Hematopoietic multipotent progenitor cell treated with erythropoietin and hydrocortisone succinate and interleukin-3 and kit ligand, for 17 days (in vitro differentiated cells): ENCODE measurements at places on chromosomes 5 and 9.

DNA sequence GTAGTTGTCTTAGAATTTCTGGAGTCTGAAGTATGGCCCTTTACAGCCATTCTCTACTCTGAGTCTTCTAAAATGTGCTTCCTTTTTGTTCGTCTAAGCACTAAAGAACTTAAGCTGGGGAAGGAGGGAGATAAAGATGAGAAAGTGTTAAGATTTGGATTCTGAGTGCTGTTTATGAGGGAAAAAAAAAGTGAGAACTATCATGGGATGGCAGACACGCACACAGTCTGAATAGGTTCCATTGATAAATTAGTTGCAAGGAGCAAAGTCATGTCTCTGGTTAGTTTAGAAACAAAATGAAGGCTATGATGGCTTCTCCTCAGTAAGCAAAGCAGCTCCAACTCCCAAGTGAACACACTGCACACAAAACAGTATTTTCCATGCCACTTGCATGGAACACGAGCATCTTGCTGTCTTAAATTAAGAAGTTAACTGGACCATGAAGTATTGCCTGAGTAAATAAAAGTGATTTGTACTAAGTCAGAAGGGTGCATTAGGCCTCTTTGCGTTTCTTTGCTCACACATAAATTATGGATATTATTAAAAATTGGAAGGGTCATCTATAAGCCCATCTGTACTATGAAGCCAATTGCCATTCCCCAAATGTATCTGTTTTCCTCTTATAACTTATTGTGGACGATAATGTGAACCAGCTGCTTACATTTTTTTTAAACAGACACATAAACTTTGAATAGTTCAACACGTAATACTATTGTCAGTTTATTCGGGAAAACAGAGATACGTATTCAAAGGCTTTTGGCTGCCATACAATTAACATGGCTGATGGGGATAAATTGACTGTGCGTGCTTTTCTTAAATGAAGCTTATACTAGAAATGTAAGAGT lies 199.3 kb downstream of the SGCD start:
- DNase-seq, result no peak

GRCh38 chr9:21362287-21362686 lies 5.6 kb downstream of the IFNA13 start:
- no peak for DNase-seq

DNA sequence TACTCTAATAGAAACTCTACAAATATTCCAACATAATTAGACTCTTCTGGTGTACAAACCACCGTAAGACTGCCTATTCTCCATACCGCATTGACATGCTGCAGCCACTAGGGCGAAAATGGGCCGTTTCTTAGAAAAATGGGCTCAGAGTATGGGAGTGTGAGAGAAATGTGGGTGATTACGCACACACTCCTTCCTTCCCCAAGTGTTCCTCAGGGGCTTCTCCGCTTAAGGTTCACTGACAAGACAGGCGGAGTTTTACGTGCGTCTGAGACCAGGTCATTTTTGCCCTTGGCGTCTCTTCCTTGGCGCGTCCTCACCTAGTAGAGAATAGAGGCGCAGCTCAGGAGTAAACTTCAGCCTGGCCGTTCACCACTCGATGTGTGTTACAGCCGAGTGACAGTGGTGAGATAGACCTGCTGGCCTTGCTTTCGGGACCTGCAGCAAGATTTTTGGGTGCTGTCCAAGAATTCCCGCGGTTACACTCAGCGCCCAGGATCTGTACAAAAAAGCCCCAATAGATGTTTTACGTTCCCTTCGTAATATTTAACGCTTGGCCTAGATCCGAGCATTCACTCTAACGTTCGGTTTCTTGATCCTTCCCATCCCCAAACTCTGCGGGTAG lies 1.8 kb upstream of the NTRK2 start:
- DNase-seq, result no peak

GRCh38 chr9:132806723-132807421 lies 71.2 kb downstream of the AK8 start:
- DNase-seq, result no peak

DNA sequence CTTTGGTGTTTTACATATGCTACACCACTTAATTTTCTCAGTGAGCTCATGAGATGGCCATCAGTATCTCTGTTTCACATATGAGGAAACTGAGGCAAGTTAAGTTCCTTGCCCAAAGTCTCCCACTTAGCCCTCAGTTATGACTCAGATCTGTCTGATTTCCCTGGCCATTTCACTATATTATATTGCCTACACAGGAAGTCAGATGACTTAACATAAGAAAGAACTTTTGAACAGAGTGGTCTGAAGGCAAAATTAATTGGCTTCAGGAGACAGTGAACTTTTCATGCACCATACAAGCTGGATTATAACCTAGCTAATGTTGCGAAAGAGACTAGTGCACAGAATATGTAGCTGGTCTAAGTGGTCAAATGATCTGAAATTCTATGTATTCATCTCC lies 221.6 kb downstream of the NFIB start:
- DNase-seq, result no peak

DNA sequence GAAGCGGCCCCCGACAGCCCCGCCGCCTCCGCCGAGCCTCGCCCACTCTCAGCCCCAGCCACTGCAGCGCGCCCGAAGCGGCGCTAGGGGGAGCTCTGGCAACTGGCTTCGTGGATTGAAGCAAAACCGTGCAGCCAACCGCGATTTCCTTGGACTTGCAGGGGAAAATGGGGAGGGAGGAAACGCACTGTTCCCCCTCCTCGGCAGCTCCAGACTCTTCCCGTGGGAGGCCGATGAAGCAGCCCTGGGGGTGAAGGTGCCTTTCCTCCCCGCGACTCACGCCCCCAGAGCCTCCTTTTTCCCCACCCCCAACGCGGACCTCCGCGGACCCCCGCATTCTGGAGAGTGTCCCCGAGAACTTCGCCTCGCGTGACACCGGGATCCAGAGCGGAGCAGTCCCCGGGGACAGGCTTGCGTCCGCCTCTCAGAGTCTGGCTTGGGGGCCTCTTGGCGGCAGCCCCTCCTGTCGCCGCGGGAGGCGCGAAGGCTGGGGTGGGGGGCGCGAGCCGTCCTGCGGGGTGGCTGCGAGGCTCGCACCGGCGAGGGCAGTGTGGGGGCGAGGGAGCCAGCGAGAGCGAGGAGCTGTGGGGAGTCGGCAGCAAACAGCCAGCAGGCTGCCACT lies 3.8 kb downstream of the IER5L start:
- peak; percentile 53 for DNase-seq

DNA sequence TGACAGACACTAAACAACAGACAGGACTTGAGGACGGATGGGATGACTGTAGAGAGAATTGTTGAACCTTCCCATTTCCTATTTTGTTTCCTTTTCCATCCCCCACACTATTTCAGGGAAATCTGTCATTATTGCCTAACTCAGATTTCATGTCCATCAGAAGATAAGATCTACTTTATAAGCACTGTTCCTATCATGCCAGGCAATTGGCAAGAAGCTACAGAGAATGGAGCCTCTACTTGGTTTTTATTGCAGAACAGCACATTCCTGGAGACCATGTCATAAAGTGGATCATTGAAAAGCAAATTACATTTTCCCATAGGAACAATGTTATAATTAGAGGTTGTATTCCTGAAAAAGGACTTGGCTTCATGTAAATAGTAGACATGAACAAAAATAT lies 173.7 kb upstream of the KIF2A start:
- no peak for DNase-seq

- DNase-seq, result no peak
Measured at GRCh38 chr5:115661101-115661500, 35.3 kb upstream of the TMED7 start.

GRCh38 chr5:16812911-16813310 lies 123.2 kb downstream of the MYO10 start:
- no peak for DNase-seq

DNA sequence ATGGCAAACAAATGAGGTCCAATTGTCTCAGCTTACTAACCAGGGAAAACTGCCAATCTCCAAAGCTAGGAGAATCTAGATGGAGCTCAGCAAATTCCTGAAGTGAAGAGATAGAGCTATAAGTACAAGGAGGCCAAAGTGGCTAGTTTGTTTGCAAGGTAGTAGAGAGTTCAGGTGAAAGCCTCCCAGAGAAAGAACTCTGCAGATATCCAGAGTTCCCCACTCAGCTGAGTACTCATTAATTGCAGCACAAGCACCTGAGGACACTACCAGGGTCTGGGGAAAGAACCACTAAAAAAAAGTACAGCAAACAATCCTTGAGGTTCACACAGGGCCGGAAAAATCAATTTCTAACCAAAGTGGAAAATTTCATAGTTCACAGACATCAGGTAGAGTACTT lies 250.9 kb downstream of the TMEM232 start:
- no peak for DNase-seq

DNA sequence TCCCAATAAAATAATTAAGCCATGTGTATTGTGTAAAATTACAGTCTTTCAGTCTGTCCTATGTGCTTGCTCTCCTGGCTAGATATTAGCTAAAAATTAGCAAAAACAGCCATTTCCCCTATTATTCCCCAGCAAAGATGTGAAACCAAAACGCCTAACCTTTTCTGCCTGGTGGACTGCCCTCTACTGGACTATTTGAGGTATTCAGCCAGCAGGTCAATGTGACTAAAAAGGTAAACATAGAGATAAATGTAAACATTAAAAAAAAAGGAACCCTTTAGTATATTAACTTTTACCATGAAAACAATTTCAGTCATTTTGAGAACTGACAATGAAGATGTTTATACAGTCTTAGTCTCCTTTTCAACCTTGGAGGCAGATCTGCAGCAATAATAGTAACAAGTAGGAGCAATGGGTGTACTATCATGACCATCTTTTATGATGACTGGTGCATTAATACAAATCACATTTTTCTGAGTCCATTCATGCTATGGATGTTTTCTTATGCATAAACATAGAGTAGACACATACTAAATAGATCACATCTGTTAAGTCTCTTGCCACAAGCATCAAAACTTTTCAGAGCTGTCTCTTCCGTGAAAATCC lies 10.1 kb downstream of the ATG12 start:
- peak; percentile 76 for DNase-seq

DNA sequence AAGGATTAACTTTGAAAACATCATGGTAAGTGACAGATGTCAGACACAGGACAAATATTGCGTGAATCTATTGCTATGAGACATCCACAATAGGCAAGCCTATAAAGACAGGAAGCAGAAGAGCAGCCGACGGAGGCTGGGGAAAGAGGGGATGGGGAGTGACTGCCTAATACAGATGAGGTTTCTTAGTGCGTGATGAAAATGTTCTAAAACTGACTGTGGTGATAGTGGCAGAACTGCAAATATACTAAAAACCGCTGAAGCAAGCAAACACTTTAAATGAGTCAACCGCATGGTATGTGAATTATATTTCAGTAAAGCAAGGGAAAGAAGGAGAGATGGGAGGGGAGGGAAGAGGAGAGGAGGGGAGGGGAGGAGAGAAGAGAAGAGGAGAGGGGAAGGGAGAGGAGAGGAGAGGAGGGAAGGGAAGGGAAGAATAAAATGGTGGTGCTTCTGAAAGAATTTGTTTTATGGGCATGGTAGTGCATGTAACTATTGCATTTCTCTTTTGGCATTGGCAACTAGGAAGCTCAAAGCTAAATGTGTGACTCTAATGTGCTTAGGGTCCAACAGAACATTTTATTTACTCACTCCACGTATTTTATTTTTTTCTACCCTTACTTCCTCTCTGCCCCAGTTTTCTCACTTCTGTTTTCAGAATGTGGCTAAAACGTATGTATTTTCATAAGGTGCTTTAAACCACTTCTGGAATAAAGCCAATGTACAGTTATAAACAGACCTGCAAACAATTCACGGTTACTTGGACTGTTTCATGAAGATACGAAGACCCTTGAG lies 21.3 kb downstream of the AKNA start:
- DNase-seq, result no peak

GRCh38 chr5:65198456-65199120 lies 283.1 kb downstream of the ADAMTS6 start:
- DNase-seq, result no peak

GRCh38 chr9:14993061-14993800 lies 83.0 kb upstream of the FREM1 start:
- peak; percentile 13 for DNase-seq

DNA sequence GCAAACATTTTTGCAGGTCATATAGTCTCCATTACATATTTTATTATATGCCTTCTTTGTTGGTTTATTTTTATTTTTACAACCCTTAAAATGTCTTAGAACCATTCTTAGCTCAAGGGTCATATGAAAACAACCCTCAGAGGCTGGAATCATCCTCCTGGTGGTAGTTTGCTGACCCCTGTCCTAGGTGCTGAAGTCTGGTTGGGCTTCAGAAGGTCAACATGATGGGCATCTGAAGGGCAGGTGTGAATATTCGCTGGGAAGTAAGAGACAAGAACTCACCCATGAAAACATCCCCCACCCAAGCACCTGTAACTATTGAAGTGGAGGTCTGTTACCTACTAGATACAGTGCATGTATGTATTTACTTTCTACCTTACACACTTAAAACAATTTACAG lies 75.4 kb downstream of the OSMR start:
- DNase-seq, result no peak

DNA sequence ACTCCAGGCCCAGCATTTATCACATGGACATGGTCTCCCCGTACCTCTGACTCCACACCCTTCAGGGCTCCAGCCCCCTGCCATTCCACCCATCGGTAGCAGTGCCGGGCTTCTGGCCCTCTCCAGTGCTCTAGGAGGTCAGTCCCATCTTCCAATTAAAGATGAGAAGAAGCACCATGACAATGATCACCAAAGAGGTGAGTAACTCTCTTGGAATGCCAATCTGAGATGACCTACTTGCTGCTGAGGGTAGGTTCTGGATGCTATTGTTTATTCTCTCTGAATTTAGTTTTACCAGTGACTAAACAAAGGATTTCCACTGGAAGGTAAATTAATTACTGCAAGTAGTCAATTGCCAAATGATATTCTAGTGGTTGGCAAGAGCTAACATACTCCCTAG lies 80.8 kb downstream of the TLE4 start:
- DNase-seq, result no peak

- DNase-seq, result no peak
Measured at GRCh38 chr5:144356489-144356888, 185.8 kb downstream of the KCTD16 start.

DNA sequence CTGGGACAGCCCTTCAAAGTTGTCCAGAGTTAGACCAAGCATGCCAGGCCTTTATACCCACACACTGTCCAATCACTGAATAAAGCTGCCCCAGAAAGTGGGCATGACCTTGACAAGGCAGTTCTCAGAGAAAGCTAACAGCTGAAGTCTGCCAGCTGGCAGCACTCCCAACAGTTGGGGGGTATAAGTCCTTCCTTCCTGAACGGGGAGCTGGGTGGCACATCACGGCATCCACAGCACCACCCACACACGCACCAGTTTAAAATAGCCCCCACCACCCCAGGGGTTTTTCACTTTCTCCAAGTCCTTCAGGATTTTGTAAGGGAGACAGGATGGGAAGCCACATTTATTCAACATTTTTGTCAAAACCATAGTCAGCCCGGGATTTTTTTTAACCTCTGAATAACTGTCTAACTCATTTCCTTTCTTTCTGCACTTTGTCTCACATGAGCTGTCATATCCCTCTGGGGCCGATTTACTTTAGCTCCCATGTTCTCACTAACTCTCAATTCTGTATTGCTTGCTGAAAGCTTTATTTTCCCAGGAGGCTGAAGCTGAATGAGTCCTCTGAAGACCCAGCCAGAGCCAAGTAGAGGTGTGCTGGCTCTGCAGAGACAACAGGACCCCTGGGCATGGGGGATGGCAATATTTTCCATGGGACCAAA lies 15.4 kb downstream of the FAM81B start:
- no peak for DNase-seq
